ENCODE measurements at places on chromosomes 5 and 9.

DNA sequence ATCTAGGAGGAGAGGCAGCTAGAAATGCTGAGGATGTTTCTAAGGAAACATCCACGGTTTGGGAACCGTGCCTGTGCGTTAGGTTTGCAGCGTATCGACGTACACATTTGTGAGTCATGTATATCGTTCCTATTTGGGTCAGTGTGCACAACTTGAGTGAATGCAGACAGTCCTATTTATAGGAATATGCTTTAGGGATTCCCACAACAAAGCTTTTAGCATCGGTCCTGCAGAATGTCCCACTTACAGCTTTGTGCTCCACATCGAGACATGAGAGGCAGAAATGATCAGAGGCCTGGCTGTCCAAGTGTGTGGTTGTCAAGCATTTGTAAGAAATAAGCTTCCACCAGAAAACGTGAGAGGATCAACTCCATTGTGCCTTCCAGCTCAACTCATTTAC is 1282.7 kb upstream of the WWC1 start:
- DNase-seq = no peak

DNA sequence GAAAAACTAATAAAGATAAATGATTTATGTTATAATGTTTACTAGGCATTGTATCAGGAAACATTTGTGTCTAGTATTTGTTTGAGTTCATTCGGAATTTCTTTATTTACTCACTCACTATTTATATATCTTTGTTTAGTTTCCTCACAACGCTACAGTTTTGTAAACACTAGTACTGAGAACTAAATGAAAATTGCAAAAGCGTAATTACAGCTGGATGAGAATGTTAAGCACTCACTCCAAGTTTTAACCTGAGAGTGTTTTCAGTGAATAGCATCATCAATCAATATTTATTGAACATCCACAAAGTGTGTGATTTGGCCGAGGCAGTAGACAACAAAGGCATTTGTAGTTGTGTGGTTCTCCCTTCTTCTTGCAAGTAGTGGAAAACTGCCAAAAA is 969.6 kb upstream of the DMAC1 start:
- no peak for DNase-seq

DNA sequence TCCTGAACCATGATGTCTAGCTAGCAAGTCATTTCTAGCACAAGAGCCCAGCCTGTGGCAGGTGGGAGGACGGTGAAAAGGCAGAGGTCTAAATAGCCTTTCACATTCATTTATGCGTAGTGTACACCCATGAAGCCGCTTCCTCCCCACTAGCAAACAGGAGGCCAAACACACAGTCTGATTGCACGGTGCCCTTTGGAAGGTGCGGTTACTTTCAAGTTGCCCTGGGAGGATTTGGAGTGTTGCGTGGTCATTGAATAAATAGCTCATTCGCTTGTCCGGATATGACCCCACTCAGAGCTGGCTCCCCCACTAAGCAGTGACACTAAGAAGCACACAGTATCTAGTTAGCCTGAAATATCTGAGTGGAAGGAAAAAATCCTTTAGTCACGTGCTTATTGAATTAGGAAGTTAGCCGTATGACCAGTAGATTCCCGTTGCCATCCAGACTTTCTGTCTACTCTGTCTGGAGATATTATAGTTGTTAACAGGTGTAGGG is 664 bp upstream of the ARSB start:
- DNase-seq = peak; percentile 61

- no peak for DNase-seq
Measured at GRCh38 chr5:68548959-68549676, 333.6 kb downstream of the PIK3R1 start.

DNA sequence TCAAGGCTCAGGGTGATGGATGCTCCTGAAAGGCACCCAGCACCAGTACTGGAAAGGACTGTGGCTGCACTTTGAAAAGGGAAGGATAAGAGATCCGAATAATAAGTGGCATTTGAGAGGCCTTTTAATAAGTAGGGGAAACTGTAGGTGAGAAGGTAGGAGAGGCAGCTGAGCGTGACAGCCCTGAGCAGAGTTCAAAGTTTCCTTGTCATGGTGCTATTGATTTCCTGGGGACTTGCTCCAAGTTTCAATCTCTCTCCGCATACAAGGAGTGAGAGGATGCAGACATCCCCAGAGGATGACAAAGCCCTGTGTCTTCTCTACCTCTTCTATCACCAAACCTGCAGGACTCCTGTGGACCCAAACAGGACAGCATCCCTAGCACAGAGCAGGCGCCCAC is 354.5 kb downstream of the SPOCK1 start:
- no peak for DNase-seq

- DNase-seq = no peak
Measured at GRCh38 chr9:73179589-73179988, 27.9 kb downstream of the ANXA1 start.

DNA sequence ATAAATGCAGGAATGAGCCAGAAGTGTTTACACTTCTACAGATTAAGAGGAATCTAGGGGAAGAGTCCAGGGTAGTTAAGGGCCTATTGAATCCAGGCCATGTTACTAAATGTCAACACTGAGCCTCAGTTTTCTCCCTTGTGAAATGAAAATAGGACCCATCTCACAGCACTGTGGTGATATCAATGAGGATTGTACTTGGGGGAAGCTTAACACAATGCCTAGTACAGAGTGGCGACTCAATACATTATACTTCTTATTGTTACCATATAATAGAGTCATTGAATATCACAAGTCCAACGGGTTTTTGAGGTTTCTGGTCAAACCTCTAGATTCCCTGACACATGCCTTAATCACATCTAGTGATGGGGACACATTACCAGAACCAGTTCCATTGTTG is 4.6 kb downstream of the TRUB2 start:
- no peak for DNase-seq

DNA sequence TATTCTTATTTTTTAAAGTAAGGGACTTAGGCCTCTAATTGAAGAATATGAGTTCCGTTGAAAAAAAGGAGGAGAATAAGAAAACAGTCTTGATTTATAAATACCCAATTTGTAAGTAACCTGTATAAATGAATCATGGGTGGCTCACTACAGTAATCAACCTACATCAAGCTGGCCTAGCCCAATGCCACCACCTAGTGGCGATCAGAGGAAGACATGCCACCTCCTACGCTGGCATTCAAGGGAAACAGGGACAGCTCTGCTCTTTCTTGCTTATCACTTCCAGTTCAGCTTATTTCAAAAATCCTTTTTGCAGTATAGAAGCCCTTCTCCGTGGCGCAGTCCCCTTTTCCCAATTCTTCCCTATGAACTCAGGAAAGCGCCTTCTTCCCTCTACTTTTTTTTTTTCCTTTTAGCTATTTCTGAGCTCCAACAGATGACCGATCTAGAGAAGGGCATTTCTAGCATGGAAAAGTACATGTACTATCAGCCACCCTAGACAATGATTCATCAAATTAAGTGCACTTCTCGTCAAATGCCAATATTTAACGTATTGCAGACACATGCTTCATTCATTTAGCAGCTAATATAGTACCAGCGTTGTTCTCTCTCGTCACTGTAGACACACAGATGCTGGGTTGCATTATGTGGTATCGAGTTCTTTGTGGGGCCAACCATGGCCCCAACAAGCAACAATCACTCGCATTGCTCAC is 28.3 kb downstream of the PTPN3 start:
- DNase-seq = peak; percentile 71

DNA sequence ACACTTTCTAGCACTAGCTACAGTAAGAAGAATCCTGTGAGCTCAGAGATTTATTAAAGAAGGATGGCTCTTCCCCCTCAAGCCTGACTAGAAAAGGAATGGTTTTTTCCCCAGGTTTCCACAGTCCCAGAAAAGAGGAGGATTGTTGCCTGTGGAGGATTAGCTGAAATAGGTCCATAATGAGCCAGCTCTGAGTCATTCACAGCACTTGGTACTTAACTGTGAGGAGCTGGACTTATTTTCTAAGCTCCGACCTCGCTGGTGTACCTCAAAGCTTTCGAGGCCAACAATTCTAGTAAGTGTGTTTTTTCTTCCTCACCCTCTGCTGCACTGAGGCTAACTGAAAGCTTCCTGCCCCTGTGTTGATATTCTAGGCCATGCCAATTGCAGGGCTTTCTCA is 222.5 kb upstream of the IL12B start:
- DNase-seq = no peak

- DNase-seq = no peak
Measured at GRCh38 chr9:99286536-99286935, 64.5 kb downstream of the SEC61B start.

DNA sequence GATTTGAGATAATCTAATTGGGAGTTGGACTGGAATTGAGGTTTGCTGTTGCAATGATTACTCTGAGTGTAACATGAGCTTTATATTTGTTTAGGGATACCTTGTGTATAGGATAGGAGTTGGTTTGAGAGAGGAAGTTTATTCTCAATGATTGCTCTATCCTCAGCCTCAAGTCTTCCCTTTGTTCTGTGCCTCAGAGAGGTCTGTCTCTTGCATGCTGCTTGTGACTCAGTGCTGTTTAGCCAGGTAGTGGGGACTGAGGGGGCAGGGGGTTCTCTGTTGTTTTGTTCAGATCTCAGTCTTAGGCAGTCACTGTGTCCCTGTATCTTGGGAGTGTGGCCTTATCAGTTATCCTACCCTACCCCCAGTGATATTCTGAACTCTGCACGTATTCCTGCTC is 192.1 kb downstream of the SPATA31D1 start:
- no peak for DNase-seq

DNA sequence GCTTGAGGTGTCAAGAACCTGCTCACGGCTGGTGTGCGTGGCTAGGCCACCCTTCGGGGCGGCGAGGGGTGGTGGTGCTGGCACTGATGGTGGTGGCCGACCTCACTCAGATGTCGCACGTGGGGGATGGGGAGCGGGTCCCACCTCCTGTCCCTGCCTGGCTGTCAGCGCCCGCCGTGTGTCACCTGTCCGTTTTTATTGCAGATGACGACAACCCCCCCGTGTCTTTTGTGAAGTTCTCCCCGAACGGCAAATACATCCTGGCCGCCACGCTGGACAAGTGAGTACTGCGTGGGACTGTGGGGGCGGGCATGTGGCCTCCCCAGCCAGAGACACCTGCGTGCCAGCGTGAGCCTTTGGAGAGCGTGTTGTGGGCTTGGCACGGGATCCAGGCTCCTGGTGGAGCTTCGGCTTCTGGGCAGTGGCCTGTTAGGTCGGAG is 10.1 kb downstream of the RNU6ATAC start:
- no peak for DNase-seq

GRCh38 chr9:121863955-121864354 is 212.5 kb downstream of the DAB2IP start:
- DNase-seq = no peak

DNA sequence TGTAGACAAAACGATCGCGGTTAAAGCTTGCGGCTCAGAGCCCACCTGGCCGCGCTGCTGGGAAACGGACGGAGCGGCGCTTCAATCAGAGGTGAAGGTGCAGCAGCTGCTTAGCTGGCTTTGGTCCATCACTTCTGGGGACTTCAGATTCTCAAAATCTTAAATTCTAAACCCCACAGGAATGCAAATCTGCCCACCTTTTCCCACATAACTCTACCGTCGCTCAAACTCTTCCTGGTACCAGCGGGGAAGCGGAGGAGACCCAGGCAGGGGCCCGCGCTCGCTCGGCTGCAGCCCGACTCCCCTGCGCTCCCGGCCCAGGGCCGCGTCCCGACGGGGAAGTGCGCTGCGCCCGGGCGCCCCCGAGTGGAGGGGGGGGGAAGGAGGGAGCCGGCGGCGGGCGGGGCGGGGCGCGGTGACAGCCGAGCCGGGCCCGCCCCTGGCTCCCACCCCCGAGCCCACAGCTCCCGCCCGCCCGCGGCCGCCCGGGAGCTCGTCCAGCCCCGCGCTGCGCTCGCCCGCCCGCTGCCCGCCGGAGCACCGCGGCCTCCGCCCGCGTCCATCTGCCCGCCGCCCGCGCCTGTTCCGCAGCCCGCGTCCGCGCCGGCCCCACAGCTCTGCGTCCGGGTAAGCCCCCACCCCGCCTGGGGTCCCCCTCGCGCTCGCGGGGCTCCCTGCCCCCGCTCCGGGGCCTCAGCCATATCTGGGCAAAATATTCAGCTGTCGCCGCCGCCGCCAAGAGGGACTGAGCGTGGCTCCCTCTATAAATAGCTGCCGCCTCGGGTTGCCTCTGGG is at the start of gene TMOD1:
Gene TMOD1, plus strand, starts transcription at position 490 of the 795 bp plus-strand sequence. CDS start 22,523 bp downstream, outside the sequence.
- peak; percentile 49 for DNase-seq

- DNase-seq = no peak
Measured at GRCh38 chr9:36128349-36128748, 8.2 kb upstream of the GLIPR2 start.

DNA sequence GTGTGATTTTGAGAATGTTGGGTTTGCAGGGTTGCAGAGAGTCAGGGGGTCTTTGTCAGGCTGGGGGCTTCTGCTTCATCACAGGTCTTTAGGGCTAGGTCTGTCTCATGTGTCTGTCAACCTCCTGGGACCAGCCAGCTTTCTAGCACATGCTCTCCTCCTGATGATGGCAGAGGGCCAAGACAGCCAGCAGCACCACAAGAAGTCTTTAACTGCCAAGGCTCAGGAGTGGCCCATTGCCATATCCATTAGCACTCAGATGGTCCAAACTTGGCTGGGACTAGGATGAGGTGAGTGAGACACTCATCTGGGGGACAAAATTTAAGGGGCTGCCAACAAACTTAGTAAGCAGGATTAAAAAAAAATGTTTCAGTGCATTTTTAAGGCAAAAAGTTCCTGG is 384.2 kb upstream of the CDH10 start:
- no peak for DNase-seq

GRCh38 chr5:122937914-122938313 is 92.5 kb downstream of the SNX24 start:
- DNase-seq = no peak

GRCh38 chr9:109471475-109472393 is 26.4 kb downstream of the PTPN3 start:
- DNase-seq = no peak

- DNase-seq = no peak
Measured at GRCh38 chr9:127968700-127969383, 11.9 kb downstream of the EEIG1 start.

- no peak for DNase-seq
Measured at GRCh38 chr9:113748135-113748534, 128.0 kb upstream of the ZNF618 start.

DNA sequence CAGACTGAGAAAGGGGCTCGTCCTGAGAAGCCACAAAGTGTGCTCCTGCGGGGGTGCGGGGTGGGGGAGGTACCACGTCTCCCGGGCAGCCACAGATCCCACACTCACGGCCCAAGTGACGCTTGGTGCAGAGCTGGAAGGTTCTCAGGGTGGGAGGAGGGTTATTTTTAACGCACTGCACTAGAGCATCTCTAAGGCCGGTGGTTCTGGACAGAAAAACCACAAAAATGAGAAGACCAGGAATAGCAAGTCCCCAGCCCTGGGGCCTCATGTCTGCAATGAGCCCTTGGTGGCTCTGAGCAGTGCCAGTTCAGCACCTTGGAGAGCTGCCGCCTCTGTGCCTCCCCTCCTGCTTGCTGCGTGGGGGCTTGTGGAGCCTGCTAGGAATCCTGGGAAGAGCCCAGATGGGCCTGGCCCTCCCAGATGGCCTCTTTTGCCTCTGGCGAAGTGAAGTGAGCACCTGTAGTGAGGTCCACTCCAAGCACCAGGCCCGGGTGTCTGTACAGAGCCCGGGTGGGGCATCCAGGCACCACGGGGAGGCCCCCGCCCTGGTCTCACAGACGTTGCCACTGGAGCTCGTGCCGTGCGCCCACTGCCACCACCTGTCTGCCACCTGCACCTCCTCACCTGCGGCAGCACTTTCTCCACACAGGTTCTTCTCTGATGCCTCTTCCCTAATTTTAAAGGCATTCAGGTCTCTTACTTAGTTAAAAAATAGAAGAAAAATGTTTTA is 48.9 kb upstream of the CACNA1B start:
- peak; percentile 30 for DNase-seq

All from stimulated activated CD4-positive, alpha-beta T cell treated with anti-CD3 and anti-CD28 coated beads, Interleukin-2, amount 100 ng/mL, for 24 hours (primary cell).